ENCODE measurements at places on chromosomes 2 and 18.
A peak's percentile ranks its signal among the peaks of the same experiment; 100 is the strongest.

- DNase-seq: no peak
These were observed 286.4 kb downstream of the TXNL1 start for GRCh38 chr18:56351911-56352500.

DNA sequence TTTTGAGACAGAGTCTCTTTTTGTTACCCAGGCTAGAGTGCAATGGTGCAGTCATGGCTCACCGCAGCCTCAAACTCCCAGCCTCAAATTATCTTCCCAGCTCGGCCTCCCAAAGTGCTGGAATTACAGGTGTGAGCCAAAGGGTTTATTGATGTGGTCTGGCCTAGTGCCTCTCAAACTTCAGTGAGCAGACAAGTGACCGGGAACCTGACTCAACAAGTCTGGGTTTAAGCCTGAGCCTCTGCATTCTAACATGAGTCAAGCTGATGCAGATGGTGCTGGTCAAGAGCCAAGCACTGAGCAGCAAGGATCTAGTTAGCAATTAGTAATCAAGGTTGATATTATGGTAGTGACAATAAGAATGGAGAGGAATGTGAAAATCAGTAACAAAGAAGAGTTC, 21.3 kb downstream of the CDK15 start:
- no peak for DNase-seq

- DNase-seq: no peak
These were observed 28.2 kb downstream of the GULP1 start for GRCh38 chr2:188319838-188320237.

- DNase-seq: no peak
These were observed 10.4 kb upstream of the EVA1A start for GRCh38 chr2:75570948-75571729.

- DNase-seq: no peak
These were observed 68.6 kb downstream of the CAMKMT start for GRCh38 chr2:44430342-44430741.

DNA sequence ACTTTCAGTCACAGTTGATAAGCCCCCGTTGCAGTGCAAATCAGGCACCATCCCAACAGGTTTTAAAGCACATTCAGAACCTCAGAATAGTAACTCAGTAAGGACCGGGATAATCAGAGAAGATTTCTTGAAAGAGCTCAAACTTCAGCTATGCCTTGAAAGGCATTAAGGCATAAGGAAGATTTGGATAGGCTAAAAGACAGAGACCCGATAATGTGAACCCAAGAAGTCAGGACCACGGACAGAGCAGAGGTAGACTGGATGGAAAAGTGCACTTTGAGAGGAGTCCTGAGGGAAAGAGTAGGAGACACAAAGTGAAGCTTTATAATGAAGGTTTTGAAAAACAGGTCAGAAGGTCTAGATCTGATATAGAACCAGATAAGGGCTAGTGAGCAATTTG, 36.9 kb upstream of the KLF7 start:
- peak; percentile 24 for DNase-seq

GRCh38 chr2:191815010-191815409, 31.9 kb downstream of the CAVIN2 start:
- no peak for DNase-seq

DNA sequence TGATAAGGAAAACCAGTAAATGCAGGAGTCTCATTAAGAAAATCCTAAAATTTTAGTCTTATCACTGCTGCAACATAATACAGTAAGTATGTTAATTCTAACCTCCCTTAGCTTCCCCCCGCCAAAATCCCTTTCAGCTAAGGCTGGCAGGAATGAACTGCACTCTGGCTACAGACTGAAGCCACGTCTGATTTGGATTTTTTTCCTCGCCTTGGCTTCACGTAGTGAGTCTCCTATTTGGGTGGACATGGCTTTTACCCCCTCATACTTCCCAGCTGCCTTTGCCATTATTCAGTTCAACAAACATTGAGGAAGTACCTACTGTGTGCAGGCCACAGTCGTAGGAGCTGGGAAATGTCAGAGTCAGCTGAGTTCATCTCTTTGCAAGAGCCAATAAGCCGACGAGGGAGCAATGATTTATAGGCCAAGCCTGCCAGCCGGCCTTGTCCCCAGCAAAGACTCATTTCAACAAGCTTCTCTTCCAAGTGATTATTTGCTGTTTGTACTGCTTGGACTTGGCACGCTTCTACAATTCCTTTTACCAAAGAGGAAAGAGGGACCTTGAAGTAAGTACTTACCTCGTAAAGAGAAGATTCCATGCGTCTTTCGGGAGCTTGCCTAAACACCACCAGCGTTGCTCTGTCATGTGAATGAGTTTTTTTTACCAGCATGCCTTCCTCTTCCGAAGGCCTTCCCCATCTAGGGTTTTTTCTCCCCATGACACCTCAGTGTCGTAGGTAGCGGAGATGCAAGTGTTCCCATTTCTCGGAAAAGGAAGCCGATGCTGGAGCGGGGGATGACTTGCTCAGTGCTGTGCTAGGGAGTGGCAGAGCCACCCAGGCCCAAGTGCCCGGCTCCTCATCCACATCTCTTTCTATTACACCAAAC, 138.6 kb downstream of the KLHL29 start:
- DNase-seq: no peak

DNA sequence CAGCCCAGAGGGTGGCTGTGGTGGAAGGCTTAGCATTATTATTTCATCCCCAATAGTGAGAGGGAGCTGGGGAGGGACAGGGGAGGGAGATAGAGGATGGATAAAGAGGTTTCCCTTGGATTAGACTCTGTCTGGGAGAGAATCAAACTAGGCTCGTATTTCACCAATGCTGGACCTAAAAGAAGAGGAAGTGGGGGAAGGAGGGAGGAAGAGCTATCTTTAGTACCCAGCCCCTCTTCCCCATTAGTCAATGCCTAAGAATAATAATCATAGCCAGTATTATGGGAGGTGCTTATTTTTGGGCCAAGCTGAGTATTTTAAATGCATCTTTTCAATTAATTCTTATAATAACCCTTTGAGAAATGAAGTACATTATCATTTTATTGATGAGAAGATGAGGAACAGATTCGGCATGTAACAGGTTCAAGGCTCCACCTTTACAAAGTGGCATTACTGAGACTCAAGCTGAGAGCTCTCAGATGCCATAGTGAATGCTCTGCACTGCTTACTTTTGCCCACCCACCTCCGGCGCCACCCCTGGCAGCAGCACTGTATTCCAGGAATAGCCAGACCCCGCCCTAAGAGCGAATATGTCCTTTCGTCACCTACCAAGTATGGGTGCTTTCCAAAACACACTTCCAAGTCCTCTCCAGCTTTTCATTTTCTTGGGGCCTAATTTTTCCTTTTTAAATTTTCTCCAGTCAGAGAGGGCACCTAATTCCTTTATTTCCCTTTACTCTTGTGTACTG, 21.0 kb downstream of the PAX8 start:
- no peak for DNase-seq

GRCh38 chr2:218130822-218131221, 5.0 kb downstream of the CXCR2 start:
- DNase-seq: no peak

DNA sequence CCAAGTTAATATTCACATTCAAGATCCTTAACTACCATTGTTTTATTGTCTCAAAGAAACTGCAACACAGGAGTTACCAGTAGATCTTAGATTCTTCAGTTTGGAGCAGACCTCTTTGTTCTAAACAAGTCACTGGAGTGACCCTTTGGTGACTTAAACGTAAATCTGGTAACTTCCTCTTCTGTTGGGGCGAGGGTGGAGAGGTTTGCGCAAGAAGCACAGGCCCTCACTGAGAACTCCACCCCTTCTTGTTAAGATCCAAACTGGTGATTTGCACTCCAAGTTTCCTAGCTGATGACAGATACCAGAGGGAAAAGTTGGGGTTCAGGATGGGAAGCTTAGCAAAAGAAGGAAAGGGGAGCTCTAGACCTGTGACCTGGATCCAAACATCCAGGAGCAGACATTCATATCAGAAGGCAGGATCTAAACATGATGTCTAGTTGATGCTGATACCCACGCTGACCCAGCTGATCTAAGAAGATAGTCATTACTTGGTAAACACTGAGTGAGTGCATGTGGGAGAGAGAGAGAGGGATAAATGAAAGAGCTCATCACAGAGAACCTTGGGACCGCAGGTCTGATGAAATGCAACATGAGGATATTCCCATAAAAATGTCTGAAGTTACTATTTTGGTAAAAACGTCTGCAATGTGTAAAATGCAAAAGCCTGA, 256.0 kb downstream of the CDH20 start:
- DNase-seq: no peak

- DNase-seq: no peak
These were observed 119.7 kb downstream of the GAREM1 start for GRCh38 chr18:32351032-32351431.

- DNase-seq: no peak
These were observed 771.8 kb upstream of the FANCL start for GRCh38 chr2:59012971-59013370.

DNA sequence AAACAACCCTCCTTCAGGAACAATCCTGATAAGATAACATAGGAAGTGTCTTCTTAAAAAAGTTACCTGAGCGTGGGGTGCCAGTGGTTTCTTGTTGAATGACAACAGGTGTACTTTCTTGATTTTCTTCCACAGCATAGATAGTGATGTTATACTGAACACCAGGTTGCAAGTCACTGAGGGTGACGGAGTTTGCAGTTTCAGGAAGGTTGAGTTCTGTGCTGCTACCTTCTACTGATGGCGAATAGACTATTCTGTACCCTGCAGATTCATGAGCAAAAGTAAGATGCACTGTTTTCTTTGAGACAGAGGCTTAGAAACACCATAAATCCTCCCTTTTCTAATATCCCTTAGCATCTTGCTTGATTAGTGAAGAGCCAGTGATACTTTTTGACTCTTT, 28.8 kb downstream of the FN1 start:
- no peak for DNase-seq

GRCh38 chr18:7918701-7919100, 351.6 kb downstream of the PTPRM start:
- DNase-seq: no peak

GRCh38 chr2:5472673-5473072, 219.5 kb upstream of the SOX11 start:
- DNase-seq: no peak

GRCh38 chr2:241509155-241509784, 886 bp upstream of the STK25 start:
- no peak for DNase-seq

DNA sequence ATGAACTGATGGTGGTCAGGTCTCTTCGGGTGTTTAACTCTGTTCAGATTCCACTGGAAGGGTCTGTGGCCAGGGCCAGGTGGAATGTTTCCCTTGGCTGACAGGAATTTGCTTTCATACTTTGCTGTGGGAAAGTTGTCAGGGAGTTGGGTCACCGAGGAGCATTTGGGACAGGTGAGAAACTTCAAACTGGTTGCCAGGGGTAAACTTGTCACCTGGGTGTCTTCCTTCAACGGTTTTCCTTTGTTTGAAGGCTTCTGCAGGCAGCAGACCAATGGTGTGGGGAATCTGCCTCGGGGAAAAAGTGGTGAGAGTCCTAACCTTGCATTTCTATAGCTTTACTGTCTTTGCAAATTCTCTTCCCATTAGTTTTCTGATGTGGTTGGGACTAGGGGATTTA, 92.2 kb downstream of the TGFA start:
- DNase-seq: no peak

GRCh38 chr2:236798491-236798890, 228.9 kb downstream of the ACKR3 start:
- no peak for DNase-seq

GRCh38 chr18:9563331-9563730, 51.0 kb downstream of the PPP4R1 start:
- no peak for DNase-seq

- DNase-seq: no peak
These were observed 6.8 kb downstream of the UGT1A6 start for GRCh38 chr2:233699424-233700027.

DNA sequence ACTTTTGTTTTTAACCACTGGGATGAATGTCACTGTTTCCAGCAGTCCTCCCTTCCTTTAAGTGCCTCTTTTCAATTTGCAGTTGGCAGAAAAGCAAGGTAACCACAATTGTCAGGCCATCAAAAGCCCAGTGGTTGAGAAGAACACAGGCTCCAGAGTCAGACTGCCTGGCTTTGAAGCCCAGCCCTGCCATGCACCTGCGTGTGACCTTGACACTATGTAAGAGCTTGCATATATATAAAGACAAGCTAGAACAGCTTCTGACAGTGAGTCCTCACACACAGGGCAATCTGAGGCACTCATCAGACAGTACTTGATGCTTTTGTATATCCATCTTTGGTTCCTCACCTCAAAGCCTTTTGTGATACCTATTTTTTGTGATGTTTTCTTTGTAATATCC, 11.0 kb downstream of the CCBE1 start:
- DNase-seq: no peak

DNA sequence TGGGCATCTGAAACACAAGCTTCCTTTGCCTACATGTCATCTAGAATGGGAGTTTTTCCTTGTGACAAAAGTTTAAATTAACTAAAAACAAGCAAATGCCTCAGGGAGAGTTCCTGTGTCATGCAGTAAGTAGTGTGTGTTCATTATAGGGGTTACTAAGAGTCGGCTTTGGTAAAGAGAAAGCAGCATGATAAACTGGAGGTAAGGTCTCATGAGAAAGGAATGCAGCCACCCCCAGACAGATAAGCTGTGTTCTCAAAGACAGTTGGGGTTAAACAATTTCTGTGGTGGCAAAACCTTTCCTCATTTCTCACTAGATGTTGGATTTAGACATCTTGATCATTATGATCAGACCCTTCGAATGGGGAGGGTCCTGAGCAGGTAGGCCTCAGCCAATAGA, 129.7 kb downstream of the MAP4K4 start:
- DNase-seq: peak; percentile 71

GRCh38 chr2:164793529-164793928, 48.1 kb downstream of the COBLL1 start:
- DNase-seq: no peak

GRCh38 chr18:63317982-63318888, 1.3 kb downstream of the BCL2 start:
- DNase-seq: no peak

GRCh38 chr18:62017618-62018017, 124.8 kb upstream of the RNF152 start:
- DNase-seq: no peak

GRCh38 chr2:29697715-29698114, 223.7 kb downstream of the ALK start:
- DNase-seq: no peak

GRCh38 chr2:224887141-224887540, 155.1 kb downstream of the DOCK10 start:
- DNase-seq: no peak

GRCh38 chr18:76502551-76502950, 7.5 kb upstream of the ZNF516 start:
- DNase-seq: no peak

DNA sequence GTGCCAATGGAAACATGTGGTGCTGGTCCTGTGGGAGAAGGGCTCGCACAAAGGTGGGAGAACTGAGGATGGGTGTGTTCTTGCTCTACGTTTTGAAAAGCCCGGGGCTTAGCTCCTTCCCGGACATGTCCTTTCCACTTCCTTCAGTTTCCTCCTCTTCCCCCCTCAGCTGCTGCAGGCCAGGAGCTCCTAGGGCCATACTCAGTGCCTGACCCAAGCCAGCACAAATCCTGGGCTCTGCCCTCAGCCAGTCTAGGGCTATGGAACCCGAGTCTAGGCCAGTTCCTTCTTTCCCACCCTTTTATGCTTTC, 1.4 kb upstream of the SIX2 start:
- DNase-seq: no peak
